ENCODE measurements at places on chromosomes 13 and 19. TPM values are rescaled to one million over a fixed set of nuclear protein-coding genes. Genes with fewer than 3 reads are reported as not detected.

CEACAM20 gene
- total RNA-seq, result not detected

GRCh38 chr13:40109351-40109844, 453.9 kb downstream of the COG6 start:
- H3K4me3 ChIP-seq, result peak overlapping the region; percentile 7
- H3K36me3 ChIP-seq, result no peaks in the 10 kb centered on the region
- no peaks in the 10 kb centered on the region for H3K27me3 ChIP-seq
- peak overlapping the region; percentile 82 for H3K27ac ChIP-seq
- peak; percentile 82 for DNase-seq

GRCh38 chr19:45443462-45444317, 20.0 kb upstream of the ERCC1 start:
- H3K4me1 ChIP-seq, result peaks cover 16% of the 10 kb centered on the region
- peak overlapping the region; percentile 62 for H3K4me3 ChIP-seq
- H3K27me3 ChIP-seq, result no peaks in the 10 kb centered on the region
- DNase-seq, result peak; percentile 93

DNA sequence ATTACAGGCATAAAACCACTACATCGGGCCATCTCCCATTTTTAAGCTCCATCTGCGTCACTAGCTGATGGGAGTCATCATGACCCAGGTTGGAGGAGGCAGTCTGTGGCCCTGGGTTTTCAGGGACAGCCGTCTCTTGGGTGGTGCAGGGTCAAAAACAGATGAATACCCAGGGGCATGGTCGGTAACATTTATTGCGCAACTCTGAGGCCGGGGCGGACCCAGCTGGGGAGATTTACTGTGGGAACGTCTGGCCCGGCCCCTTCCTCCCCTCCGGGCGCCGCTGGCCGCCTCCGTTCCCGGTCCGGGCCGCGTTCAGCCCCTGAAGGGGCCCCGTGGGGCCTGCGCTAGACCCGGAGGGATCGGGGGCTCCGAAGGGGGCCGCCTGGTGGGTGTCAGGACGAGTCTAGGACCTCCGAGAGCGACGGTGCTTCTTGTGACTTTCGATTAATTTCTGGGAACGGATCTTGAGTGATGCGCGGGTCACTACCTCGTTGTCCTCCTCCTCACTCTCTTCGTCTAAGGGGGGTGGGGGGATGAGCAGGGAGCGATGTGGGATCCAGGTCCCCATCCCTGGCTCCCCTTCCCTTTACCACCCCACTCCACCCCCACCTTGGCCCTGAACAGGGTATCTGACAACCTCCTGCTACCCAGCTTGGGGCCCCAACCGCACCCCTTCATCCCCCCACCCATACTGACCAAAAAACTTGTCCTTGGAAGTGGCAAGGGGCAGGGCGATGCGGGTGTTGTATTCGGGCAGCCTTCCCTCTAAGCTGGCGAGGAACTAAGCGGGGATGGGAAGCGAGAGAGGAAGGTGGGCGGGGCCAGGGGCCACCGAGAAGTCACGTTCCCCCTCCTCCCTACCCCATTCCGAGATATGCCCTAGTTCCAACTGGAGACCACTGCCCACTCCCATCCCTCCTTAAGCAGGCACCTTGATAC, 1.6 kb upstream of the RGL3 start:
- no peaks in the 10 kb centered on the region for H3K36me3 ChIP-seq
- H3K4me1 ChIP-seq, result no peaks in the 10 kb centered on the region
- H3K4me3 ChIP-seq, result no peak overlapping the region
- no peaks in the 10 kb centered on the region for H3K27me3 ChIP-seq
- DNase-seq, result no peak

GRCh38 chr13:75760131-75761021, 124.2 kb downstream of the LMO7 start:
- H3K4me3 ChIP-seq, result peak overlapping the region; percentile 67
- peaks cover 22% of the 10 kb centered on the region for H3K4me1 ChIP-seq
- H3K27me3 ChIP-seq, result no peaks in the 10 kb centered on the region
- DNase-seq, result peak; percentile 76

DNA sequence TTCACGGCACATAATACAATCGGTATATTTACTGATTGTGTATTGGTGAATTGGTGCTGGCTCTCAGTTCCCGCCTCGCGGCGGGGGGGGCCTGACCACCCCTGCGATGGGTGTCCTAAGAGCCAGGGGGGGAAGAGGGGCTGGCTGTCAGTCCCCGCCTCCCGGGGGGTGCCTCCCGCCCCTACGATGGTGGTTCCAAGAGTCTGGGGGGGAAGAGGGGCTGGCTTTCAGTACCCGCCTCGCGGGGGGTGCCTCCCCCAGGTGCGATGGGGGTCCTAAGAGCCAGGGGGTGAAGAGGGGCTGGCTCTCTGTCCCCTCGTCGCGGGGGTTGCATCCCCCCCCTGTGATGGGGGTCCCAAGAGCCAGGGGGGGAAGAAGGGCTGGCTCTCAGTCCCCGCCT, 2321.8 kb upstream of the PCDH20 start:
- no peaks in the 10 kb centered on the region for H3K27me3 ChIP-seq
- H3K4me1 ChIP-seq, result no peaks in the 10 kb centered on the region
- H3K27ac ChIP-seq, result no peak overlapping the region
- no peak for DNase-seq

DNA sequence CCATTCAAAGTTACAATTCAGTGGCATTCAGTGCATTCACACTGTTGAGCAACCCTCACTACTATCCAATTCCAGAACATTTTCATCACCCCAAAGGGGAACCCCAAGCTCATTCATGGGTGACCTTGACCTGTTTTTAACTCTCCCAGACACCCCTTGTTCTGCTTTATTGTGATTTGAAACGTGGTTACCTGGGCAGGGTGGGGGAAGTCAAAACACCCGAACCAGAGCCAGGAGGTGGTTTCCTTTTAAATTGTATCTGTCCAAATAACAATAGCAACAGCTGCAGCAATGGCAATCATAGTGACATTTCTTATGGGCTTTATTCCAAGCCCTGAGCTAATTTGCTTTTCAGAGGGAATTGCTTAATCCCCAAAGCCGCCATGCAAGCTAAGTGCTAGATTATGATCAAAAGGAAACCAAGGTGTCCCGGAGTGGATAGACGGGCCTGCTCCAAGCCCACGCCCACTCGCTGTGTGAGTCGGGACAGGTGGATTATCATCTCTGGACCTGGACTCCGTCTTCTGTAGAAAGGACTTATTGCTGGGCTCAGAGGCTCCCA, 6.1 kb downstream of the PTGIR start:
- H3K27me3 ChIP-seq, result no peaks in the 10 kb centered on the region
- H3K27ac ChIP-seq, result no peak overlapping the region
- DNase-seq, result no peak
- H3K36me3 ChIP-seq, result no peaks in the 10 kb centered on the region
